Upper lobe of right lung (tissue), 1 donor: ENCODE measurements at places on chromosomes 5 and 9. TPM values are rescaled to one million over a fixed set of nuclear protein-coding genes. Genes with fewer than 3 reads are reported as not detected.

Gene BHMT2
- total RNA-seq, result 4.7 TPM

Gene OCLN
- total RNA-seq, result 136 TPM

Gene CCIN
- total RNA-seq, result not detected

Gene PCDHAC2
- total RNA-seq, result 10.0 TPM

DNA sequence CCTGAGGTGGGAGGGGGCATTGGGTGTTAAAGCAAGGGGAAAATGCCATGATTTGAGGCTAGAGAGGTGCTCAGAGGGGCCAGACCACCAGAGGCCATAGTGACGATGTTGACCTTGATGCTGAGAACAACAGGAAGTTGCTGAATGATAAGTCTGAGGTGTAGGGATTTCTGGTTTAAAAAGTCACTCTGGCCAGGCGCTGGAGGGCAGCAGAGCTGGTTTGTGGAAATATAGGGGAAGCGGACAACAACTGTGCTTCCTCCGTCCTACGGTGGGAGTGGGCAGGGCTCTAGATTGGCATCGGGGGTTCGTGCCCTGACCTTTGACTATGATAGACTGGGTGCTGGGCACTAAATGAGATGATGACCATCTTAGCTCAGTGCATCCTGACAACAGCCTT, 44.7 kb downstream of the STOM start:
- H3K4me3 ChIP-seq, result no peak overlapping the region
- no peak for DNase-seq
- peak overlapping the region; percentile 79 for H3K27ac ChIP-seq
- H3K36me3 ChIP-seq, result peaks cover 90% of the 10 kb centered on the region
- H3K27me3 ChIP-seq, result no peaks in the 10 kb centered on the region

DNA sequence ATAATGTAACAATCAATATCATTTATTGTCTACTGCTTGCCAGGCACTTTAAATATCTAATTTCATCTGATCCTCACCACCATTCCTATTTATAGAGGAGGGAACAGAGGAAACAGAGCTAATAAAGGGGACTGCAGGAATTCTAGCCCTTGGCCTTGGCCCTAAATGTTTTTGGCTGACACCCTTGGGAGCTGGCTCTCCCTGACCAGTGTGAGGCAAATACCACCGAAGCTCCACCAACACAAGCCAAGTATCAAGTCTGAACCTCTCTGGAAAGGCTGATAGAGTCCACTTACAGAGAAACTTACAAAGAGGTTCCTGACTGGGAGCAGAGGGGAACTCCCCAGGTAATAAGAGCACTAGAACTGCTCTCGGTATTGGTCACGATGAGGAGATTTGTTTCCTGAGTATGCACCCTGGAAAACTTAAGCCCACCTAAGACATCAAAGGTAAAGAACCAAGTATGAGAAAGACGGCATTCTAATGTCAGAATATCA, 243.1 kb upstream of the PANK3 start:
- no peaks in the 10 kb centered on the region for H3K4me1 ChIP-seq
- H3K4me3 ChIP-seq, result no peak overlapping the region
- H3K36me3 ChIP-seq, result no peaks in the 10 kb centered on the region
- no peak overlapping the region for H3K27ac ChIP-seq
- H3K27me3 ChIP-seq, result peaks cover 57% of the 10 kb centered on the region

- H3K4me1 ChIP-seq, result no peaks in the 10 kb centered on the region
- no peak for DNase-seq
- H3K4me3 ChIP-seq, result no peak overlapping the region
- no peak overlapping the region for H3K27ac ChIP-seq
- H3K36me3 ChIP-seq, result no peaks in the 10 kb centered on the region
These were observed 53.7 kb upstream of the DMRT3 start for GRCh38 chr9:922731-923130.

DNA sequence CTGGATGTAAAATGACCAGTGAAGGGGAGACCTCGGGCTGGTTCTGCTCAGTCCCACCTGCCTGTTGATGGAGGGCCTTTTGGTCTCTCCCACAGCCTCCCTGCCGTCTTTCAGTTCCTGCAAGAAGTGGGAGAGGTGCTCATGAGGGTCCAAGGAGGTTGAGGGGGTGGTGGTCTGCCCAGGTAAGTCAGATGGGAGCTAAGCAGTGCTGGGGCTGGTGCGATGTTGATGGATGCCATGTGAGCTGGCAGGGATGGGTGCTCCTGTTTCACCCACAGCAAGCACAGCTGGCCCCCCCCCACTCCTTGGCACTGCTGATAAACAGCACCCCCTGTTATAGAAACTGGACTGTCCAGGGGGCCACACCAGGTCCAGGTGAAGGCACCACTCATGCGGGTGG, 145.6 kb downstream of the NSG2 start:
- no peak overlapping the region for H3K27ac ChIP-seq
- no peak for DNase-seq
- no peak overlapping the region for H3K4me3 ChIP-seq

DNA sequence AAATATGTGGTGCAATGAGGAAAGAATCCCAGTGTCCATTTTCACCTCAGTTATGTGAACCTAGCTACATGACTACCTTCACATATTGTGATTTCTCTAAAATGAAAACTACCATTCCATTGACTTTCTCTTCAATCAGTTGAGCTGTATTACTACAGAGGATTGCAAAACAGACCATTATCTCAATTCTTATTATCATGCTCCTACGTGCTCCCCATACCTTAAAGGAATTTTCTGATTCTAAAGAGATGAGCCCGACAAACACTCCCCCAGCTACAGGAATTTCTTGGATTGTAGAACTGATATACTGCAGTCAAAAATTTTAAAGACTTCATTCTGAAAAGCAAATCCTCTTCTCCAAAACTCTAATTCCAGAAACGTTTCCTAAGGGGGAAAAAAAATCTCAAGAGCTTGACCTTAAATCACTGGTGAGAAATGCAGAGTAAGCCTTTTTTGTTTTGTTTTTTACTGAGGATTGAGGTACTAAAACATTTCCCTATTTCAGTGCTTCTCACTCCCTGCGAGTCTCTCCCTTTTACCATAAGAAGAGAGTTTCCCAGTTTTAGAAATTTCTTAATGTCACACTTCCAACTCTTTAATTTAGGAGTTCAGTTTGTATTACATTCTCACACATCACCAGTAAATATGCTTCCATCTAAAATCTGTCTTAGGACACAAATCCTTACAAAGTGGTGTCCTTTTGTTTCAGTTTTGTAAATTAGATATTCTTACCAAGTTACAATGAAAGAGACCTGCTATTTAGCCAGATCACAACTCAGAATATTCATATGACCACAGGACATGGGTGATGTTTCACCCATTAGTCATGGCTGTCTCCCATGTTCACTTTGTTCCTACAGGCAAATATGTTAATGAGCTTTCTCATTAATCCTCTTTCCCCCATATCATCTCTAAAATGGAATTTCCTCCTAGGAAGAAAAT, 203.8 kb downstream of the TSSK1B start:
- no peak overlapping the region for H3K27ac ChIP-seq
- H3K36me3 ChIP-seq, result no peaks in the 10 kb centered on the region
- H3K4me1 ChIP-seq, result peaks cover 5% of the 10 kb centered on the region
- no peaks in the 10 kb centered on the region for H3K27me3 ChIP-seq
- no peak for DNase-seq

- H3K27ac ChIP-seq, result no peak overlapping the region
- no peaks in the 10 kb centered on the region for H3K36me3 ChIP-seq
- H3K27me3 ChIP-seq, result no peaks in the 10 kb centered on the region
- H3K4me3 ChIP-seq, result no peak overlapping the region
- DNase-seq, result no peak
These were observed 361.1 kb downstream of the MAN2A1 start for GRCh38 chr5:110050640-110051345.

DNA sequence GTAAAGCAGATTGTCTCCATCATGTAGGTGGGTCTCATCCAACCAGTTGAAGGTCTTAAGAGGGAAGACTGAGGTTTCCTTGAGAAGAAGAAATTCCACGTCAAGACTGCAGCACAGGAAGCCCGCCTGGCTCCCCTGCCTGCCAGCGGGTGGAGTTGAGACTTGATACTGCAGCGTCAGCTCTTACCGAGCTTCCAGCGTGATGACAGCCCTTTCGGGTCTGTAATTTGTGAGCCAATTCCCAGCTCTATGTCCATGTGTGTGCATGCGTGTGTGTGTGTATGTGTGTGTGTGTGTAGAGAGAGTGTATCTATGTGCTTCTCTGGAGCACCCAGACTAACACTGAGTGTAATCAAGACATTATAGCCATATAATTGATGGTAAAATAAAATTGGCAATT, 379.7 kb upstream of the IRX2 start:
- no peaks in the 10 kb centered on the region for H3K27me3 ChIP-seq
- H3K4me3 ChIP-seq, result no peak overlapping the region
- no peak for DNase-seq
- no peak overlapping the region for H3K27ac ChIP-seq

GRCh38 chr9:125169895-125170294, 19.7 kb downstream of the PPP6C start:
- no peak overlapping the region for H3K4me3 ChIP-seq
- no peak overlapping the region for H3K27ac ChIP-seq
- H3K4me1 ChIP-seq, result peaks cover 19% of the 10 kb centered on the region
- peaks cover 33% of the 10 kb centered on the region for H3K36me3 ChIP-seq

DNA sequence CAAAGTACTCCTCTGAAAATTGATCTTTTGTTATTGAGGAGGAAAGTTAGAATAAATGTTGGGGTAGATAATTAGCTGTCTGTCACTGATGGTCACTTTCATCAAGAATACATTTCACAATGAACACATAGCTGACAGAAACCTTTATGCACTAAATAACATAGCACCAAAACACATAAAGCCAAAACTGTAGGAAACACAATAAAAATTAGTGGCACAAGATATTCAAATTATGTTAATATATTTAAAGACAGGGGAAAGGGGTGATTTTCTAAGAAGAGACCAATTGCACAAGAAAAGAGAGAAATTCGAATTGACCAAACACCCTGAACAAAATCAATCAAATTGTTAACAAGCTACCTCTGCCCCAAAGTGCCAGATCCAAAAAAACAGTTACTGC, 89.7 kb downstream of the AK8 start:
- H3K27ac ChIP-seq, result no peak overlapping the region
- H3K36me3 ChIP-seq, result no peaks in the 10 kb centered on the region
- no peak for DNase-seq
- no peak overlapping the region for H3K4me3 ChIP-seq
- no peaks in the 10 kb centered on the region for H3K4me1 ChIP-seq
- no peaks in the 10 kb centered on the region for H3K27me3 ChIP-seq

DNA sequence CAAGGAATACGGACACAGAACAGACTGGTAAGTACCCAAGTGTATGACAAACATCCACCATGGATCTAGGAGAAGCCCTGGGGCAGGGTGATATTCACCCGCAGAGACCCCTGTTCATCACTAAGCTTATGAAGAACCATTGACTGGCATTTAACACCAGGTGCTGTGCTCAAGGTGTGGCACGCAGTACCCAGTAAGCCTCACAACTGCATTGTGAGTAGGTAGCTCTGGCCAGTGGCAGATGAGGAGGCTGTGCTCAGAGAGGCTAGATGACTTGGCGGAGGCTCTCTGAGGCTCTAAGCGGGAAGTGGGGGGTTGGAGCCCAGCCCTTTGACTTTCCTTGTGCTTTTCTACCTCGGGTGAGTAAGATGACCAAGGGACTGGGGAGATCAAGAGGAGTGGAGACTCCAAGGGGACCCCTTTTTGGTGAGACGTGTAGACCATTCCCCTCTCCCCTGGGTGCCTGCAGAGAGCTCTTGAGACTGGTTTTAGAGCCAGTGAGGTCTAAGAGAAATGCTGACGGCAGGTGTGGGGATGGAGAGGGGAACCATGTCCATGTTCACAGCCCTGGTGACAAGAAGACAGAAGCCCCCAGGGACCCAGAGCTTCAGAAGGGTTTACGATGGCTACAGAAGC, 70.8 kb downstream of the IL6ST start:
- no peaks in the 10 kb centered on the region for H3K36me3 ChIP-seq
- H3K4me3 ChIP-seq, result peak overlapping the region; percentile 55
- H3K27ac ChIP-seq, result peak overlapping the region; percentile 31
- no peaks in the 10 kb centered on the region for H3K27me3 ChIP-seq
- H3K4me1 ChIP-seq, result peaks cover 11% of the 10 kb centered on the region

DNA sequence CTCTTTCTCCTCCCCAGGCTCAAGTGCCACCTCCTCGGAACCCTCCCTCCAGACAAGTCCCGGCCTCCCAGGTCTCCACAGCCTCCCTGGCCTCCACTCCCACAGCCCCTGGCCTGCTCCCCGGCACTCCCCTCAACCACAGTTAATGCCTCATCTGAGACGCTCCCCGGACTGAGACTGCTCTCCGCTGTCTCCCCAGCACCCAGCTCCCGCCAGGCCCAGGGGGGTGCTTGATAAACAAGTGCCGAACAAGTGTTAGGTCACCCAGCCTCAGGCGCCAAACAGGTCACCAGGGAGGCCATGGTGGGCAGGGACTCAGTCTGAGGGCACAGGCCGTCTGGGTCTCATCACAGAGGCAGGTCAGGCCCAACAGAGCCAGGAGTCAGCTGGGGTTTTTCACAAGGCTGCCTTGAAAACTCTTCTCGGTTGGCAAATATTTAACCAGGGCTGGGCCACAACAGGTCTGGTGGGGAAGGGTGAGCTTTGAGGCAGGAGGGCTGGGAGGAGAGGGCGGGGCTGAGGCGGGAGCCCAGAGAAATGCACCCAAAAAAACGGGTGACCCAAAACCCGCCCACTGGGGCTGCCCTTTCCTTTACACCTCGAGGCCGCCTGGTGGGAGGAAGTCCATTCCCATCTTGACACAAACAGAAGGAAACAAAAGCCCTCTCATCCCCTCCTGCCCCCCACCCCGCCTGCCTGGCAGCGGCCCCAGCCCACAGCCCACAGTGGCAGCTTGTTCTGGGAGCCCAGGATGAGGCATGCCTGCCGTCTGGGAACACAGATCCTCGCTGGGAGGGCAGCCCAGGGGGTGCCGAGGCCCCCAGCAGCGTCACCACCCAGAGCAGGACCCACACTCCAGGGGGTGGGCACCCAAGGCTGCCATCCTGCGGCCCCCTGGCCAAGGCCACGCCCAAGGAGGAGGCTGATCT, 66.6 kb upstream of the STXBP1 start:
- no peak overlapping the region for H3K4me3 ChIP-seq
- no peaks in the 10 kb centered on the region for H3K27me3 ChIP-seq
- peaks cover 5% of the 10 kb centered on the region for H3K36me3 ChIP-seq
- peak overlapping the region; percentile 80 for H3K27ac ChIP-seq

DNA sequence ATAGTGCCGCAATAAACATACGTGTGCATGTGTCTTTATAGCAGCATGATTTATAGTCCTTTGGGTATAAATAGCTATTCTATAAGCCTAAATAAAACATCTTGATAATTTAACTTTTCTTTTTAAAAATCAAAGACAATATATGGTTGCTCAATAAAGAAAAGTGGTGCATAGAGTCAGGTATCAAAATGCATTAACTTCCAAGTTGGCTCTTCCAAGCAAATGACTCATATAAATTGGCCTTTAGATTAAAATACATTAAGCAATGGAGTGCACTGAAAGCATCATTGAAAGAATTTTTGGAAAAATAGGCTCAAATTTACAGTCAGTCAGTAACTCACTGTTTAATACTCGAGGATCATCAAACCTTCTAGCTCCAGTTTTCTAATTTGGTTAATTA, 106.6 kb downstream of the PLCXD3 start:
- H3K4me1 ChIP-seq, result no peaks in the 10 kb centered on the region
- H3K27ac ChIP-seq, result no peak overlapping the region
- DNase-seq, result no peak
- no peaks in the 10 kb centered on the region for H3K36me3 ChIP-seq
